Stimulated activated CD4-positive, alpha-beta T cell treated with anti-CD3 and anti-CD28 coated beads, Interleukin-15, amount 100 ng/mL, for 24 hours (primary cell): ENCODE measurements at places on chromosomes 13 and 19.

DNA sequence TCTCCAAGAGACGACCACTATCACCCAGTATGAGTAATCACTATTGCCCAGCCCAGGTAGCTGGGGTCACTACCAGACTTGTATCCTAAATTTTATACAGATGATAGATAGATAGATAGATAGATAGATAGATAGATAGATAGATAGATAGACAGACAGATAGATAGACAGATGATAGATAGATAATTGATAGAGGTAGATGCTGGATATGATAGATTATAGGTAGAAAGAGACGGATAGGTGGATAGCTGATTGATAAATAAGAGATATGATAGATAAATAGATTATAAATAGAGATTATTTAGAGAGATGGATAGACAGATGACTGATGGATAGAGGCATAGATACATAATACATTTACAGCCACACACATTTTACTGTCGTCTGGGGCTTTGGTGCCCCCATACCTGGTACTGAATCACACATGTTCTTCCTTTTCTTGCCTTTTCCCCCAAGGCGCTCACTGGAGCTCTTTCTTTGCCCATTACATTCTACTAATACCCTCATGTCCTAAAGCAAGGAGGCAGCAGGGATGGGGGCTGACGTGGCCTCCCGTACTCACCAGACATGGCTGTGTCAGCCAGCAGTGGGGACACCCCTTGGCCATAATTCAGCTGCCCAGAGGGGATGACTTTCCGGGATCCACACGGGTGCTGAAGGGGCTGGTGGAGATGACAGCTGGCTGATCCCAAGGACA, 44.6 kb upstream of the CCNE1 start:
- DNase-seq: no peak

GRCh38 chr19:55300886-55301458, 17.2 kb downstream of the BRSK1 start:
- no peak for DNase-seq

GRCh38 chr13:91652404-91653301, 254.2 kb downstream of the GPC5 start:
- DNase-seq: no peak

- no peak for DNase-seq
Observed at GRCh38 chr19:32199501-32200040, 145.8 kb upstream of the ZNF507 start.

GRCh38 chr19:531009-531752, 379 bp upstream of the CDC34 start:
- DNase-seq: peak; percentile 91

DNA sequence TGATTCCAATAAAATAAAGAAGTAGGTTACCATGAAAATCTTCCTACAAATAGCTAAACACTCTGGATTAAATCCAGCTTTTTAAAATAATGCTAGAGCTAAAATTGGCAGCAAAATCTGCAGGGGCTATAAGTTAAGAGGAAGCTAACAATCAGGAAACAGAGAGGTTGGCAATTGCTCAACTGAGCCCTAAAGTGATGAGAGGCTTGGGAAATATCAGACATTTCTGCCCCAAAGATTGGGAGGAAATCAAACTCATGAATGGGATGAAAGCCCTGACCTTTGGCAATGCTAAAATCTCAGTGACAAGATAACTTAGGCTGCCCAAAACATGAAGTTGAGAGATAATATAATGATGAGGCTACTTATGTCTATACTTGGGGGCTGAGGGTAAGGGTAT, 1437.9 kb downstream of the EFNB2 start:
- no peak for DNase-seq

GRCh38 chr13:25171517-25172302, at the start of gene AMER2:
AMER2 (minus strand) TSS chr13:25172288; CDS start chr13:25171619, 669 bp downstream.
- DNase-seq: peak; percentile 42

- DNase-seq: no peak
Observed at GRCh38 chr19:49264258-49264657, 60.7 kb downstream of the SLC6A16 start.

- DNase-seq: peak; percentile 11
Observed at GRCh38 chr13:29454931-29455481, 140.5 kb downstream of the SLC7A1 start.

GRCh38 chr13:20400774-20401173, 124.9 kb downstream of the CRYL1 start:
- no peak for DNase-seq

DNA sequence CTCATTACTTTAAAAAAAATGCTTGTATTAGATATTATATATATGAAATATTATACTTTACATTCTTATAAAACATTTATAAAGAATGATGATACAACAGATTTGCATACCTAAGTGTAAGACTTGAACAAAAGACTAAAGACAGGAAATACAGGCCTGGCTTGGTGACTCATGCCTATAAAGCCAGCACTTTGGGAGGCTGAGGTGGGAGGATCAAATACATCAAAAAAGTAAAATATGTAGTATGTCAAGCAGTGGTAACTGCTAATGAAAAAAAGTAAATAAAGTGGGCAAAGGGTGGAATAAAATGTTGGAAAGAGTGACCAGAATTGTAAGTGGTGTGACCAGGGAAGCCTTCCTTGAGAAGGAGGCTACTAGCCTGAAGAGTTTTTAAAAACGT, 133.7 kb downstream of the GGACT start:
- DNase-seq: no peak

GRCh38 chr13:66069570-66069969, 1160.6 kb downstream of the PCDH9 start:
- no peak for DNase-seq

DNA sequence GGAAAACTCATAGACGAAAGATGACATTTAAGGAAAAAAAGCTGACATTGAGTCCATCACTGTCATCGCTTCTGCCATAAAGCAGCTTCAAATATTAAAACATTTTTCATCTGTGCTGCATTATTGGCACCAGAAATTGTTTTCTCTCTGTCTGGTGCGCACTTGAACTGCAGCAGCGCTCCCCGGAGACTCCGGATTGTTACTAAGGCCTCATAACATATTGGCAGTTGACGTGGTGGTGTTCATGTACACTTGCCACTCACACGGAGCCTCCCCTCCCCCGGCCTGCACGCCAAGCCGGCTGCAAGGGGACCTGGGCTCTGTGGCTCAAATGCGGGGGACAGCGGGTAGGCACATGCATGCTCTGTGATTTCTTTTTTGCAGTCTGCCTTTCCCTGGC, 203.2 kb downstream of the TSHZ3 start:
- DNase-seq: no peak

GRCh38 chr13:29886446-29886845, 36.0 kb upstream of the UBL3 start:
- peak; percentile 62 for DNase-seq

DNA sequence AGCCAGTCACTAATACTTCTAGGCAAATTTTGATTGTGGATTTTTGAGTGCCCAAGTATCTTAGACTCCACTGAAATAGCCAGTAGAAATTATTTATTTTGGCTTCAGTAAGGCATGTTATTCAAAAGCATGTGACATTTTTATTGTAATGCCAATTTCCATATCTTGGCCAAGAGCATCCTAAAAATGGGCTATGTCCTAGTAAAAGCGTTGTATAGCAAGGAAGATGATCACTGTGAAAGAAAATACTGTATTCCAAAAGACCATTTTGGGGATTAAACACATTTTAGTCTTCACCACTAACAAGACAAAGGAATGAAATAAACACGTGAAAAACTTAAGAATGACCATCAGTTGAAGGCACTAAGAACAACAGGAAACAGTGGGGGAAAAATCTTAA, 149.1 kb downstream of the NUFIP1 start:
- no peak for DNase-seq

DNA sequence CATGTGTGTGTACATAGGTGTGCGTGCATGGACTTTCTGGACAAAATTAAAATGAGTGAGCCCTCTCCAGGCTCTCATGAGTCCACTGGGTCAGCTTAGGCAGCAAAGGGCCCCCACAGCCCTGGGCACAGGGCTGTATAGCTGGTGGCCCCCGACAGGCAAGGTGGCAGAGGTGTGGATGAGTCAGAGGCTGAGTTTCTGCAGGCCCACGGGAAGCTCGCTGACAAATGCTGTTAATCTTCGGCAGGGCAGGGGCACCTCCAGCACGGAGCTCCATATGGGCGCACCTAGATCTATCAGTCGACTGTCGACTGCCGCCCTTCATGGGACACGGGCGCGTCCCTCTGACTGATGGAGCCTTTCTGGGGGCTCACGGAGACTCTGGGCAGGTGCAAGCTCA, 181.1 kb downstream of the URI1 start:
- DNase-seq: no peak

DNA sequence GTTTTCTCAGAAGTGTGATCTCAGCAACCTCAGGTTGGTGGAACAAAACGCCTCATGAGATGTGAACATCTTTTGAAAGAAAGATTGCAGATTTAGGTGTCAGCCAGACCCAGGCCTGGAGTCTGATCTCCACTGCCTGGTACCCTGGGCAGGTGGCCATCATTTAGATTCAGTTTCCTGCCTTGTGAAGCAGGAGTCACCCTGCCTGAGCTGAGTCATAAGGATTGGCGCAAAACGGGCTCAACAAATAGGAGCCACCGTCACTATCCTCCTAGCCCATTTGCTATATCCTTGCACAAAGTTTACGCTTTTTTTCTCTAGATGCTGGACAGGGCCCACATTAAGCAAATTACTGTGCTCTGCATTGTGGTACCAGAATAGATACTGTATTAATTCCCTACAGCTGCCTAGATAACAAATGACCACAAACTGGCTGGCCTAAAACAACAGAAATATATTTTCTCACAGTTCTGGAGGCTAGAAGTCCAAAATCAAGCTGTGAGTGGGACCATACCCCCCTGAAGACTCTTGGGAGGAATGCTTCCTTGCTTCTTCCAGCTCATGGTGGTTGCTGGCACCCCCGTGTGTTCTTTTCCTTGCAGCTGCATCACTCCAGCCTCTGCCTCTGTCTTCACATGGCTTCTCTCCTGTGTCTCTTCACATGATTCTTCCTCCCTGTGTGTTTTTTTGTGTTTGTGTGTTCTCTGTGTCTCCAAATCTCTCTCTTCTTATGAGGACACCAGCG, 38.2 kb downstream of the TNFSF11 start:
- DNase-seq: no peak

DNA sequence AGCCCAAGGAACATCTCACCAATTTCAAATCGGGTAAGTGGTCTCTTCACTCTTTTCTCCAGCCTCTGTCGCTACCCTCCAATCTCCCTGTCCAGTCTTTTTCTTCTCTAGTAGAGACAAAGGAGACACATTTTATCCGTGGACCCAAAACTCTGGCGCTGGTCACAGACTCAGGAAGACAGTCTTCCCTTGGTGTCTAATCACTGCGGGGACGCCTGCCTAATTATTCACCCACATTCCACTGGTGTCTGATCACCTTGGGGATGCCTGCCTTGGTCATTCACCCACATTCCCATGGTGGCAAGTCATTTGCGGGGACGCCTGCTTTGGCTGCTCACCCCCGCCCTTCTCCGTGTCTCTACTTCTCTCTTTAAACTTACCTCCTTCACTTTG, 13.8 kb upstream of the OR10H1 start:
- DNase-seq: no peak

DNA sequence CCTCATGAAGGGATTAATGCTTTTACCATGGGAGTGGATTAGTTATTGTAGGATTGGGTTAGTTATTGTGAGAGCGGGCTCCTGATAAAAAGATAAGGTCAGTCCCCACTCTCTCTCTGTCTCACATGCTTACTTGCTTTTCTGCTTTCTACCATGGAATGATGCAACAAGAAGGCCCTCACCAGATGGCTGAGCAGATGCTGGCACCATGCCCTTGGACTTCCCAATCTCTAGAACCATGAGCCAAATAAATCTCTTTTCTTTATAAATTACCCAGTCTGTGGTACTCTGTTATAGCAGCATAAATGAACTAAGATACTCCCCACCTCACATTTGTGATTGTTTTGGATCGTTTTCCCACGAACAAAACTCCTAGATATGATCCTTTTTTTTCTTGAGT, 353.8 kb downstream of the DNAJC15 start:
- no peak for DNase-seq

DNA sequence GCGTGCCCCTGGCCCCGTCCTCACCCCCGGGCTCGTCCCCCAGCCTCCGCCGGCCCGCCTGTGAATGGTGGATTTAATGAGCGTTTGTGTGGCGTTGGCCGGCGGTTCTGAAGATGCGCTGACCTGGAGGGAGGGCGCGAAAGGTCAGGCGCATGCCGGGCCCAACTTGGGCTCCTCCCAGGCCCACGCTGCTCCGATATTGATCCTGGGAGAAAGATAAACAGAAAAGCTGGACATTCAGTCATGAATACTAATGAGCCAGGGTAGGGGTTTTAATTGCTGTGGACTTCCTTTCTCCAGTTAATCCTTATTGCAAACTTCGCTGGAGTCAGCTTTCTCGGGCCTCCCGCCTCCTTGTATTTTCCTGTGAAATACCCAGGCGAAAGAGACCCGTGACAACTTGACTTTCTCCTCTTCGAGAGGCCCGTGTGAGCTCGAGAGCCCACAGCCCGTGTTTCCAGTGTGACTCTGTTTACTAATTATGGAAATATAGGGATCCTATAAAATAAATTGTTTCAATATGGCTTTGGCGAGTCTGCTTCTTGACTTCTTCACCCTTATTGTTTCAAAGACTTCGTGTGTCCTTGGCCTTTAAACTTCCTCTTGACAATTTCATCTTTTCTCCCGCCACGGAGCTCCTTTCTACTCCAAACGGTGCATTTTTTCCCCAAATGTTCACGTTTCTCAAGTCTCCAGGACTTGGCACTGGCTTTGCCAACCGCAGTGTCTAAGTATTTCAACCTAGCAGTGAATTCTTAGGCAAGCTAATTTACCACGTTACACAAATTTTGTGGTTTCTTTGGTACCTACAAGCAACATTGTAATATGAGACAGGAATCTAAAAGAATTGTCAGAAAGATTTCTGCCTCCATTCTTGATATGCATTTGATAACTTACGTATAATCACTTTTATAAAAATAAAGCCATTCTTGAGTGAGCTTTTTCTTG, 10.5 kb downstream of the ZIC2 start:
- DNase-seq: no peak

GRCh38 chr19:17796013-17796837, 1.3 kb downstream of the B3GNT3 start:
- no peak for DNase-seq

DNA sequence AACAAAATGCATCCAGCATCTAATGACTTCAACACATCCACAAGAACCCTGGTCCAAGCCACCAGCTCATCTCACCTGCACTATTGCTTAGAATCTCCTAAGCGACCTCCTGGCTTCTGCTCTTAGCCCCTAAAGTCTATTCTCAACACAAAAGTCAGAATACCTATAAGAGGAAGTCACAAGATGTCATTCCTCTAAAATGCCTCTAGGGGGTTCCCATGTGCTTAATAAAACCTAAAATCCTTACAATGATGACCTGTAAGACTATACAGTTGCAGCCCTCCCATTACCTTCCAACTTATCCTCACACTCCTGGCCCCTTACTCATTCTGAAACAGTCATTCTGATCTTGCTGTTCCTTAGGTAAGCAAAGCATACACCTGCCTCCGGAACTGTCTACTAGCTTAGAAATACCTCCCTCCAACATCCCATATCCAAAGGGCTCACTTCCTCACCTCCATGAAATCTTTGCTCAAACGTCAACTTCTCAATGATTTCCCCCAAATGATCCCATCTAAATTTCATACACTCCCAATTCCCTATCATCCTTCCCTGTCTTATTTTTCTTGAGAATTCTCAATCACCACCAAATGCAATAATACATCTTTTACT, 10.0 kb downstream of the ATP7B start:
- no peak for DNase-seq
